ENCODE measurements at places on chromosomes 5 and 9.

GRCh38 chr9:87562530-87563170 lies 65.0 kb downstream of the DAPK1 start:
- H3K27ac ChIP-seq: no peak overlapping the region
- no peak overlapping the region for H3K4me3 ChIP-seq
- no peak for DNase-seq
- H3K4me1 ChIP-seq: no peaks in the 10 kb centered on the region
- H3K27me3 ChIP-seq: peaks cover 11% of the 10 kb centered on the region

GRCh38 chr9:25543806-25544205 lies 134.4 kb downstream of the TUSC1 start:
- H3K4me1 ChIP-seq: no peaks in the 10 kb centered on the region
- H3K36me3 ChIP-seq: no peaks in the 10 kb centered on the region
- no peak for DNase-seq
- H3K27ac ChIP-seq: no peak overlapping the region

DNA sequence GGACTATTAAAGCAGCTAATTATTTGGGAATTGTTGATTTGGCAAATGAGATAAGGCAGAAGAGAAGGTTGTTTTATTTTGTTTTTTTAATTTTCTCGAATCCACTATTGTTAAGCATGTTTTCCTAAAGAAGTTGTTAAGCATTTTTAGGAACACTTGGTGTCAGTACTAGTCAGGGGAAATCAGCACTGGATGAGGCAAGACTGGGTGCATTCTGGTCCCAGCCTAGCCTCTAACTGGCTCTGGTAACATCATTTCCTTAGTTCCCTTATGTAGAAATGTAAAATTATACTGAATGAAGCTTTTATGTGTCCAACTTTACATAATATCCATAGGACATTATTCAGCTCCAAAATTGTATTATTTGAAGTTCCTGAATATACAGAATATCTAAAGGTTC lies 196.1 kb downstream of the PCSK5 start:
- no peaks in the 10 kb centered on the region for H3K27me3 ChIP-seq
- no peak for DNase-seq
- no peak overlapping the region for H3K27ac ChIP-seq
- H3K4me1 ChIP-seq: no peaks in the 10 kb centered on the region
- H3K4me3 ChIP-seq: no peak overlapping the region

GRCh38 chr5:123578390-123578789 lies 66.4 kb downstream of the CSNK1G3 start:
- no peak for DNase-seq
- no peaks in the 10 kb centered on the region for H3K27me3 ChIP-seq
- no peak overlapping the region for H3K4me3 ChIP-seq
- no peaks in the 10 kb centered on the region for H3K4me1 ChIP-seq
- peaks cover 61% of the 10 kb centered on the region for H3K36me3 ChIP-seq
- no peak overlapping the region for H3K27ac ChIP-seq

GRCh38 chr9:3059781-3060468 lies 216.0 kb upstream of the PUM3 start:
- H3K27me3 ChIP-seq: peaks cover 13% of the 10 kb centered on the region
- H3K27ac ChIP-seq: no peak overlapping the region
- H3K4me3 ChIP-seq: no peak overlapping the region
- H3K36me3 ChIP-seq: no peaks in the 10 kb centered on the region
- DNase-seq: no peak

- no peaks in the 10 kb centered on the region for H3K36me3 ChIP-seq
- H3K27me3 ChIP-seq: no peaks in the 10 kb centered on the region
- H3K27ac ChIP-seq: no peak overlapping the region
Observed at GRCh38 chr9:18857769-18858168, 175.2 kb downstream of the SAXO1 start.

All from activated T-cell treated with anti-CD3 and anti-CD28 coated beads, Interleukin-2, amount 50 U/mL, for 24 hours (primary cell).